Stimulated activated CD8-positive, alpha-beta memory T cell treated with anti-CD3 and anti-CD28 coated beads, Interleukin-2, amount 100 ng/mL, for 48 hours (primary cell): ENCODE measurements at places on chromosomes 12 and 14.
A peak's percentile ranks its signal among the peaks of the same experiment; 100 is the strongest.

GRCh38 chr12:14957551-14958168, 3.7 kb downstream of the ARHGDIB start:
- DNase-seq: no peak

DNA sequence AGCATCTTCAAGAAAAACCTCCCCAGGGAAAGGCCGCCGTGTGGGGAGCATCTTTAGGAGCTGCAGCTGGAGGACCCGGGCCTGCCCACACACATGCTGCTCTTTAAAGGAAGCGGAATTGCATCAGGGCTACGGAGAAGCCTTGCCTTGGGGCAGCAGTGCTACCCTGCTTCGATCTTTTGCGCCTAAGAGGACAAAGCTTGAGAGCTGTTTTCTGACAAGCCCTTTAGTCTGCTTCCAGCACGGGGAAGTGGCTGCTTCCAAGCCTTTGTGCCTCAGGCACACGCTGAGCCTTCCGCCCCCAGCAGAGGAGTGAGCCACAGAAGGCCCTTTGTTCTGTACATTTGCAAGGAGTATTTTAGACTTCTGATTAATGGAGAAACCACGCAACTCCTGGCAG, 31.5 kb downstream of the COA8 start:
- no peak for DNase-seq

GRCh38 chr12:46383654-46384450, 11.3 kb upstream of the SLC38A2 start:
- peak; percentile 52 for DNase-seq

- DNase-seq: no peak
These were observed 221.9 kb upstream of the EGLN3 start for GRCh38 chr14:34172550-34173368.

DNA sequence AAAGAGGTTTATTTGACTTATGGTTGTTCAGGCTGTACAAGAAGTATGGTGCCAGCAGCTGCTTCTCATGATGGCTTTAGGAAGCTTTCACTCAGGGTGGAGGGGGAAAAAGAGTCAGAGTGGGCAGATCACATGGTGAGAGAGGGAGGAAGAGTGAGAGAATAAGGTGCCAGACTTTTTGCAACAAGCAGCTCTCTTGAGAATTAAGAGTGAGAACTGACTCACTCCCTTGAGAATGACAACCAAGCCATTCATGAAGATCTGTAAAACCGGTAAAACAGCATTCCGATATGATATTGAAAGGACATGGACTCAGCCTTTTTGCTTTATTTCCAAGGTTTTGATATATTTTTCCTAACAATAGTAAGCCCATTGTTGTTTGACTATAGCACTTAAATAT, 501.2 kb downstream of the GALC start:
- no peak for DNase-seq

- no peak for DNase-seq
These were observed 16.8 kb upstream of the ITPK1 start for GRCh38 chr14:93132472-93133065.

GRCh38 chr12:3041558-3042164, 35.5 kb upstream of the TSPAN9 start:
- DNase-seq: peak; percentile 33
